Brain (organoid and tissue), 16 donors: ENCODE measurements at places on chromosomes 1 and 21.
A peak's percentile ranks its signal among the peaks of the same experiment; 100 is the strongest.

- DNase-seq, result peak; percentile 27
Measured at GRCh38 chr1:158496374-158496773, 24.4 kb downstream of the OR10R2 start.

GRCh38 chr1:224131253-224131652 is 17.3 kb downstream of the FBXO28 start:
- DNase-seq, result no peak

DNA sequence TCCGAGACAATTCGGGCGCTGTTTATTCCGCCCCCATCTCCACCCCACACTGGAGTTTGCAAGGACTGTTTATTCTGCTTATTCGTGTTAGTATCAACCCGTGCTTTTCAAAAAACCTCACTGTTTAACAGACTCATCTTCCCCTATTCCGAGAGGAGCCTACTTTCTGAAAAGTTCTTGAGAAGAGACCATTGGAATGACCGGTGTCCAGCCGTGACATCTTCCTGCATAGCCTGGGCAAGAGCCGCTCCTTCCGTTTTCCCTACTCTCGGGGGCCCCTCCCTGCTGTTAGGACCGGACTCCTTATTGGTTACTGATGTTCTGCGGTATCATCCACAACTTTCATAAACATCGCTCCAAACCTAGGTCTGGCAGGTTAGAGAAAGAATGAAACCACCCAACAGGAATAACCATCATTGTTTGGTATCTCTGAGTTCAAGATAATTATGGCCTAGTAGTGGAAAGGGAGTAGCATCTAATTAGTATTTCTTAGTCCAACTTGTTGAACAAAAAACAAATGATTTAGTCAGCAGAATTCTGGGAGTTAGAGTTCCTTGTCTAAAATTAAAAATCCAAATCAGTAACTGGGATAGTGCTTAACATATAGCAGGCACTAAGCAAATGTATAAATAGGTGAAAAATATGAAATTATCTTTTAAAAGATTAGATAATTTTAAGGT is 837 bp downstream of the STXBP3 start:
- peak; percentile 84 for DNase-seq

GRCh38 chr1:185674201-185674600 is 60.0 kb upstream of the HMCN1 start:
- DNase-seq, result no peak

- DNase-seq, result no peak
Measured at GRCh38 chr1:93180723-93181613, at the start of gene CCDC18. Gene CCDC18 (plus strand): TSS chr1:93180724. CDS start chr1:93183362, 2,638 bp downstream.

DNA sequence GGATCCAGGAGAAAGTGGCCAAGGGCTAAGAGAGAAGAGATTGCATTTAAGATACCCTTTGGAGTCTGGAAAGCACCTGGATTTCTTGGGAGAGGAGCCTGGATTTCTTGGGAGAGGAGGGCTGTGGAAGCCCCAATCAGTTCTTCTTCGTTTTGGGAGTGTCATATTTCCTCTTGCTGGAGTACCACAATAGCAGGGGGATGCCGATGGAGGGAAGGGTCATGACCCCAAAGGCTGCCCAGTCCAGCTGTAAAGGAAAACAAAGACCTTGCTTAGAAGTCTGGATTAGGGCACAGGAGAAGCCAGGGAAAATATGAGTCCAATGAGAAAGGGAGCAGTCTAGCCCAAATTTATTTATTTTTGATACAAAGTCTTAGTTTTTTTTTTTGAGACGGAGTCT is 11.3 kb downstream of the SSR2 start:
- no peak for DNase-seq

DNA sequence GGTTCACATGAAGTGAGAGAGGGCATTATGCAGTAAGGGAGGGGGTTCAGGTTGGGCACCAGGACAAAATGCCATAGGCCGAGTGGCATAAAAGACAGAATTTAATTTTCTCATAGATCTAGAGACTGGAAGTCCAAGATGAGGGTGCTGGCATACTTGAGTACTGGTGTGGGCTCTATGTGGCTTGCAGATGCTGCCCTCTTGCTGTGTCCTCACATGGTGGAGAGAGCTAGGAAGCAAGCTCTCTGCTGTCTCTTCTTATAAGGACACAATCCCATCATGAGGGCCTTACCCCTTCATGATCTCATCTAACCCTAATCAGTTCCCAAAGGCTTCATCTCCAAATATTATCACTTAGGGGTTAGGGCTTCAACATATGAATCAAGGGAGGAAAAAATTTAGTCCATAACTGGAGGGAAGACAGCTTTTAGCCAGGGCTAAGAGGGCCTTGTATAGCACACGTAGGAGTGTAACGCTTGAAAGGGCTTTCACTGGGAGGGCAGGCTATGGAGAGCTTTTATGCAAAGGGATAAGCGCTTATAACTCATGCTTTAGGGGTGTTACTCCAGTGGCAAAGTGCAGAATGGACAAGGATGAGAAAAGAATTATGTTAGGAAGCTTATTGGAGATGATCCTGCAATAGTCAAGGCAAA is 64.5 kb downstream of the PLPPR5 start:
- no peak for DNase-seq

DNA sequence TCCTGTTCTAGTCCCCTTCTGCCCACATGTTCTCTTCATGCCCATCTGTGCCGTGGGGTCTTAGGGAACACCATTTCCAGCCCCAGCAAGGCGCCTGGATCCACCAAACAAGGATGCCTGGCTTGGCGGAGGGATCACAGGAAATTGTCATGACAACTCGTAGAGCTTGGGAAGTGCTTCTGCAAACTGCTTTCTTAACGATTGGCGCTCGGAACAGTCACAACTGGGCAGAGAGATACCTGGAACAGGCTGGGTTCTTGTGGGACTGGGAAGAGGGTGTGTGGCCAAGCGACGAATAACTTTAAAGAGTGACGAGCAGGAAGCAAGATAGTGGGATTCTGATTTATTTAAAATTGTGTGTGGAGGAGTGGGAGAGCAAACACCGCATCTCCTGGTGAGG is 329.8 kb downstream of the RPS6KC1 start:
- DNase-seq, result no peak

DNA sequence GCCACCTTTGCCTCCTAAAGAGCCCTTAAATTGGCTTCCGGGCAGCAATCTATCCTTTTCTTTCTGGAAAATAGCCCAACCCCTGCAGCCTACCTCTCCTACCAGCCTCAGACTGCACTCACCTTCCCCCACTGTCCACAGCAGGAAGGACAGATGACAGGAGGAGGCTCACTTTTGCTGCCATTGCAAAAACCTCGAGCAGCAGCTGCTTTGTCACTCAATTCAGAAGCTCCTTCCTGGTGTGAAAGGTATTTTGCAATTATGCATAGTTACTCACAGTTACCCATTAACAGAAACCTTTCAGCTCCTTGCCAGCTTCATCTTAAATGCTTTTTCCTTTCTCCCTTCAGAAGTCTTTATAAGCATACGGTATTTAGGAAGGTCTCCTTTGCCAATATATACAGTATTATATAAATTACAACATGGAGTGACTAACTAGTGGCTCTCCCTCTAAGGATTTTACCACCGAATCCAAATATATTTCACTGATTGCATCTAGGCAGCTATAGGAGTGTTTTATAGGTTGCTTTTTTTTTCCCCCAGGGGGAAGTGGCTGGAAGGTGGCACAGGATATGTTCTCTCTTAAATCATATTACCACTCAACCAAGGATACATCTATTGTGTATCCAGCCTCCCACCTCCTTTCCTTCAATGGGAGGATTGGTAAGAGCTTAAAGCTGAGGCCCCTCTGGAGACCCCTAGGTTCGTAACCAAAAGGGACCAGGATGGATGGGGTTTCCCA is 142.1 kb upstream of the IPO9 start:
- no peak for DNase-seq

DNA sequence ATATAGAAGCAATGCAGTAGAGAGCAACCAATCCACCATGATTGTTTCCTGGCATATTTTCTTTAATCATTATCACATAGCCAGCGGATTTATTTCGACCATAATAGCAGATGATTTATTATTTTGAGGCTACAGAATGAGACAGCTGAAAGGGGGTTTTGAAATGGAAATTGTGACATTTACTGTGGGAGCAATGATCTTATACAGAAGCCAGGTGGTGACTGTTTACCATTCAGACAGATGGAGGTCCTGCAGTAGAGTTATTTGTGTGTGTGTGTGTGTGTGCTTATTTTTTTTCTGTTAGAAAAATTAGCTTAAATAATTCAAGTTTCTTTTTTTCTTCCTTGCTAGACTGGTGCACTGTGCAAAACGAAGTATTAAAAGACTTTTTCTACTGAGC is 1784.5 kb downstream of the MRPL39 start:
- no peak for DNase-seq

- no peak for DNase-seq
Measured at GRCh38 chr1:200900877-200901276, 6.2 kb downstream of the INAVA start.

DNA sequence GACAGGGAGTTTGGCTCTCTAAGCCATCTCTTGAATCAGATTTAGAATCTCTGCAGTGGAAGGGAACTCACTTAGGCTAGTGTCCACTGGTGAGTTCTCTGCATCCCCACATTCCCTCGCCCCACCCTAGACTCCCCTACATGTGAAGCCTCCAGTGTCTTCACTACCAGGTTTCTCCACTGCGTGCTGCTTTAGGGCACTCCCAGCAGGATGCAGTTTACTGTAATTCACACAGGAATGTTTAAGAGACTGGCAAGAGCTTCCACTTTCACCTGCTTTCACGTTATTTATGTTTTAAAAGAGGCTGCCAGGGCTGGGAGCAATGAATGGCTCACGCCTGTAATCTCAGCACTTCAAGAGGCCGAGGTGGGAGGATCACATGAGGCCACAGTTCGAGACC is 60.2 kb downstream of the KAZN start:
- DNase-seq, result no peak

GRCh38 chr1:205536759-205537361 is 32.4 kb downstream of the CDK18 start:
- DNase-seq, result no peak

- DNase-seq, result no peak
Measured at GRCh38 chr1:43422995-43423671, 30.6 kb downstream of the HYI start.

DNA sequence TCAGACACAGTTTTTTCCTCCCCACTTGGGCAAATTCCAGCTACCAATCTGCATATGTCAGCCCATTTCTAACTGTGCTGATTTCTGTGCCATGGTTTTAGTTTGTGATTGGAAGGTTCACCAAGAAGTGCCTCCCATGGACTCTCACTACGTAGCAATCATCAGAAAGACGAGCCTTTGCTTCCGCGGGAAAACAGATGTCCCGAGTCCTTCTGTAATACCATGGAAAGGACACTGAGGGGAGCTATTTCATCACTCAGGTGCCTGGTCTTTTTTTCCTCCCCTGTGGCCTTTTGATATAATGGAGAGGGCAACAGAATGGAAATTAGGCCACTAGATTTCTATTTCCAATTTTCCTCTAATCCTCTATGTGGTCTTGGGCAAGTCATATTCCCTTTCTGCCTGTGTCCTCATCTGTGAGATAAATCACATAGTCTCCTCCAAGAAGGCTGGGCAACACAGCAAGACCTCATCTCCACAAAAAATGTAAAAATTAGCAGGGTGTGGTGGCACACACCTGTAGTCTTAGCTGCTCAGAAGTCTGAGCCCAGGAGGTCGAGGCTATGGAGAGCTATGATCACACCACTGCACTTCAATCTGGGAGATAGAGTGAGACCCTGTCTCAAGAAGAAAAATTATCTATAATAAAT is 24.8 kb downstream of the LEMD1 start:
- DNase-seq, result peak; percentile 75

DNA sequence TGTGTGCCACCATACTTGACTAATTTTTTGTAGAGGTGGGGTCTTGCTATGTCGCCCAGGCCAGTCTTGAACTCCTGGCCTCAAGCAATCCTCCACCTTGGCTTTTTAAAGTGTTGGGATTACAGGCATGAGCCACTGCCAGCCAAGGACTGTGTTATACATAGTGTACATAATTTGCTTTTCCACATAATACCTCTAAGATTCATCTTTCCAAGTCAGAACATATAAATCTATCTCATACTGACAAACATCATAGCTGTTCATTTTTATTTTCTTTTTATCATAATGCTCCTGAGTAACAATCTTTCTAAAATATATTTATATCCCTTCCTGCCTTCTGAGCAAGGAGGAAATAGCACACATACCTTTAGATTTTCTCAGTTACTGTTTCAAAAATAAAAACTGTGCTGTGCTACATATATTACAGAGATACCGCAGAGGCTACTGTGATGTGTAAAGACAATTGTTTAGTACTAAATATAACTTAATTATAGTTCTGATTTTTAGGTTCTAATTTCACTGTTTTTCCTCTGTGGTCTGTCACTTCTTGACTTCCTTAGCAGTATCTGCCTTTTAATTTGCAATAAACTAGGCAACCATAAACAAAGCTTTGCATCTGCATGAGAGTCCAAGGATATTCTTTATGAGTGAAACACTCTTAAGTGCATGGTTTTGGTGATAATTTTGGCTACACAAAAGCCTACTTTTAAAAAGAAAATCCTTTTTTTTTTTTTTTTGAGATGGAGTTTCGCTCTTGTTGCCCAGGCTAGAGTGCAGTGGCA is 59.3 kb downstream of the EYA3 start:
- DNase-seq, result no peak

GRCh38 chr1:31931593-31932225 is 6.5 kb downstream of the PTP4A2 start:
- DNase-seq, result no peak

- DNase-seq, result no peak
Measured at GRCh38 chr21:42063571-42064521, 7.3 kb upstream of the UMODL1 start.

DNA sequence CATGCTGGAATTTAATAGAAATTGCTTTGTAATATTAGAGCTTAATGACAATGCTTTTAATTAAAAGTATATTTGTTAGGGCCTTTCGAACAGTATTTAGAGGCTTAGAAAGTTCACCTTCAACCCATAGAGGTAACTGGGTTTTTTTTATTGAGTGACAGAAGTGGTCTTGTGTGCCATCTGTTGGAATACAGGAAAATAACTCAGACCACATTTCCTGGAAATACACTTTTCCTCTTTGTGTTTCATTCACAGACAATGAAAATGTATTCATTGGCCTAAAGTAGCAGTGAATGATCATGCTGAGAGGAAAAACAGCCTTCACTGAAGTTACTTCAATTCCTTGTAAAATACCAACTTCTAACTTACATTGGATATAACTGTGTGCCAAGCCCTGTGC is 83.6 kb upstream of the L1TD1 start:
- DNase-seq, result peak; percentile 16

- peak; percentile 61 for DNase-seq
Measured at GRCh38 chr1:208841436-208841835, 597.3 kb upstream of the PLXNA2 start.

DNA sequence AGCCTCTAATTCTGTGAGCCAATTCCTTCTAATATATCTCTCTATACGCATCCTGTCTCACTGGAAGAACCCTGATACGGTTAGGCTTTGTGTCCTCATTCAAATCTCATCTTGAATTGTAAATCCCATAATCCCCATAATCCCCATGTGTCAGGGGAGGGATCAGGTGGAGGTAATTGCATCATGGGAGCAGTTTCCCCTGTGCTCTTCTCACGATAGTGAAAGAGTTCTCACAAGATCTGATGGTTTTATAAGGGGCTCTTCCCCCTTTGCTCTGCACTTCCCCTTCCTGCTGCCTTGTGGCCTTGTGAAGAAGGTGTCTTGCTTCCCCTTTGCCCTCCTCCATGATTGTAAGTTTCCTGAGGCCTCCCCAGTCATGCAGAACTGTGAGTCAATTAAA is 116.1 kb downstream of the MRPS6 start:
- DNase-seq, result no peak
